ENCODE measurements at places on chromosomes 4 and X.

- DNase-seq = peak; percentile 52
These were observed 43.5 kb downstream of the NUDT9 start for GRCh38 chr4:87465739-87466366.

- peak; percentile 2 for DNase-seq
These were observed 35.2 kb downstream of the SLC10A7 start for GRCh38 chr4:146486565-146486964.

DNA sequence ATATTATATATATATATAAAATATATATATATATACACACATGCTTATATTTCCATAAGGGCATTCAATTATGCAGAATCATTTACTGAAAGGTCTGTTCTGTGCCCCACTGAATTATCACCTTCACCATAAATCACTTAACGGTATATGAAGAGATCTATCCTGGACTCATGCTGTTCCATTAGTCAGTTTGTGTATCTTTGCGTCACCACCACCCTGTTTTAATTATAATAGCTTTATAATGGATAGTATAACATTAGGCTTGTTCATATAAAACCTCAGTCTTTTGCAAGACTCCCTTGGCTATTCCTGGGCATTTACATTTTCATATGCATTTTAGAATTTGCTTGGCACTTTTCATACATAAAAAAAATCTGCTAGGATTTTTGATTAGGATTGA lies 19.1 kb downstream of the WDR17 start:
- no peak for DNase-seq

GRCh38 chr4:141501931-141502330 lies 134.5 kb upstream of the IL15 start:
- DNase-seq = no peak

GRCh38 chr4:121237069-121237399 lies 72.9 kb upstream of the TNIP3 start:
- no peak for DNase-seq

DNA sequence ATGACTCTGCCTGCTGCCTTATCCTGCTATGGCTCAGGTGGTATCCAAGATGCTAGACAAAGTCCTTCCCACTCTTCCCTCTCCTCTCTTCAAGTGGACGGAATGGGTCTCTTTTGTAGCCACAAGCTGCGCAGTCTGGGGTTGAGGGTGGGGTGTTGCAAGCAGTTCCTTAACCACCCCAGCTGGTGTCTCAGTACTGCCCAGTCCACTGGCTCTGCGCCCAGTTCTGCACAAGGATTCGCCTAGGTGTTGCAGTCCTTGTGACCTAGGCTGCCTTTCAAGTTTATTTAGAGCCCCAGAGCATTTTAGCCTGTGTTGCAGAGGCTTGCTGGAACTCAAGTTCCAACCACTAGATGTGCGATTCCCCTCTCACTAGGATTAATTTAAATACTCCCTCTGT lies 120.7 kb downstream of the NEXMIF start:
- DNase-seq = no peak

- DNase-seq = no peak
These were observed 63.3 kb downstream of the USP9X start for GRCh38 chrX:41148553-41148952.

DNA sequence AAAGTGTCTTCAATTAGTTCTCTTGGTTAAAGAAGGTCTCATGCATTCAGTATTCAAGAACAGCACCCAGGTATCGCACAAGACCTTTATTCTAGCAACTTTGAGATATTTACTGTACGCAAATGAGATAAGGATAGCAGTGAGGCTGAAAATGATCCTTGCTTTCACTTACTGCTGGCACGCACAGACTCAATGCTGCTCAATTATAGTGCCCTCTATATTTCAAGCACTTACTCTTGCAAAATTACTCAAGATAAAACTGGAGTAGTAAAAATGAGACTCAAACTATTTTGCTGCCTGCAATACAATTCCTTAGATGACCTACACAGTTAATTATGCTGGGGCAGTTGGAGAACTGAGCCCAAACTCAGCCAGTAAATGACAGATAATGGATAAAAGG lies 60.9 kb downstream of the ADGRA3 start:
- no peak for DNase-seq

- DNase-seq = no peak
These were observed 23.9 kb upstream of the NDNF start for GRCh38 chr4:121096191-121096590.

DNA sequence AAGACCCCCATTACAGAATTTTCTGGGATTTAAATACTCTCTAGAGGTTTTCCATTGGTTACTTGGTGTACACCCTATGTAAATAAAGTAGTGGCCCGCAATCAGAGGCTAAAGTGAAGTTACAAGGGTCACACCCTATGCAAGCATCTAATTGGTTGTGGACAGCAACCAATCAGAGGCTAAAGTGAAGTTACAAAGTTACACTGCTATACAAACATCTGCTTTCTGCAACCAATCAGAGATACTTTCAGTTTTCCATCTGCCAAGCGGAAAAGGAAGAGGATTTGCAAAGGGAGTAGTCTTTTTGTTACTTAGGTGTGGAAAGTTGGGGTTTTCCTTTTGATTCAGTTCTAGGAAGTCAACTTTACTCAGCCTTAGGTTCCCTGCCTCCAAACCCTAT lies 2.0 kb upstream of the ATRX start:
- DNase-seq = peak; percentile 65

- no peak for DNase-seq
These were observed 41.9 kb downstream of the AMOT start for GRCh38 chrX:112798736-112799135.

- no peak for DNase-seq
These were observed 69.8 kb downstream of the MTNR1A start for GRCh38 chr4:186485561-186486062.

GRCh38 chr4:182289809-182290208 lies 46.6 kb downstream of the TENM3 start:
- DNase-seq = no peak

DNA sequence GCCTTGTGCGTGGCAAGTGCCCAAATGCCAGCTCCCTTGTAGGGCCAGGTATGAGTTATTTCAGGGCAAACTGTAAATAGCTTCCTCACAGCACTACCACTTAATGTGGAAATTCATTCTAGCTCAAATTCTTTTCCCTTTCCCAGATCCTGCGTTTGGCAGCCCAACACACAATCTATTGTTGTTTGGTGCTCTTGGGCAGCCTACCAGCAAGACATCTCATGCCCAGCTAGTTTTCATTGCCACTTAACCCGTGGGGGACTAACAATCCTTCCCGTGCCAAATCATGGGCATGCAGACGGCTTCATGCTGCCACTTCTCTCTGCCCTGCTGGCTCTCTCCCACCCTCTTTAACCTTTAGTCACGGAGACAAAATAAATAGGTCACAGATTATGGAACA lies 454.2 kb downstream of the GRIA2 start:
- DNase-seq = no peak

GRCh38 chrX:17285983-17286382 lies 89.0 kb upstream of the NHS start:
- no peak for DNase-seq

DNA sequence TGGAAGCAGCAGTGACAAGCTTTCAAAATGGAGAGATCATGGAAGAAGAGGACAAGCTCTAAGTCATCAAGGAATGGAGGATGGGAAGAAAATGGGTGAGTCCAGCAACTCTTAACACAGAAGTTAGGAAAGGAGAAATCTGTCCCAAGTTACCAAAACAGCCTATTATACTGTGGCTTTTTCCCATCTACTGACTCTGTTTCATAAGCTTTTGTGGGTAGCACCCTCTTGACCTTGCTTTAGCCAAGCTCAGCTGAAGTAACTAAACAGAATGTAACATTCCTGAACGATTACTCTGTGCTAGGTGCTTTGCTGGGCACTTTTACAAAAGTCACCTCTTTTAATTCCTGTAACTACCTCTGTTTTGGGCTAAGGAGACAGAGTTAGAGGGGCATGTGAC lies 54.9 kb downstream of the MAP7D2 start:
- no peak for DNase-seq

- DNase-seq = no peak
These were observed 31.6 kb upstream of the NAP1L5 start for GRCh38 chr4:88729146-88729760.

GRCh38 chr4:165692082-165692481 lies 181.0 kb upstream of the TLL1 start:
- DNase-seq = no peak

- DNase-seq = no peak
These were observed 53.5 kb downstream of the TMEM164 start for GRCh38 chrX:110056419-110056818.

GRCh38 chr4:6996481-6996880 lies 46.7 kb upstream of the TADA2B start:
- DNase-seq = no peak

GRCh38 chr4:6746721-6747293 lies 30.8 kb downstream of the BLOC1S4 start:
- no peak for DNase-seq

- no peak for DNase-seq
These were observed 9.9 kb downstream of the BCAP31 start for GRCh38 chrX:153714256-153714655.

DNA sequence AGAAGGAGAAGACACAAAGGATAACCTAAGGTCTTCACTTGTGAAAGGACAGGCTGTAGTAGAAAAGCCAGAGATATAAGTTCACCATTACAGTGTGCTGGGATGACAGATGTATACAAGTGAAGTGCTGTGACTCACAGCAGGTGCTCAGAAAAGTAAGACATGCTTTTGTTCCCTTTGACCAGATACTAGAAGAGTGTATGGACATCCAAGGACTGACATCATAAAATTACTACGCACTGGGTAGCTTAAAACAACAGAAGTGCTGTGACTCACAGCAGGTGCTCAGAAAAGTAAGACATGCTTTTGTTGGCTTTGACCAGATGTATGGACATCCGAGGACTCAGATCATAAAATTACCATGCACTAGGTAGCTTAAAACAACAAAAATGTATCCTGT lies 61.6 kb upstream of the BTC start:
- no peak for DNase-seq

GRCh38 chr4:5933116-5933515 lies 40.2 kb upstream of the CRMP1 start:
- no peak for DNase-seq

GRCh38 chr4:176302283-176303275 lies 17.2 kb upstream of the SPCS3 start:
- no peak for DNase-seq

DNA sequence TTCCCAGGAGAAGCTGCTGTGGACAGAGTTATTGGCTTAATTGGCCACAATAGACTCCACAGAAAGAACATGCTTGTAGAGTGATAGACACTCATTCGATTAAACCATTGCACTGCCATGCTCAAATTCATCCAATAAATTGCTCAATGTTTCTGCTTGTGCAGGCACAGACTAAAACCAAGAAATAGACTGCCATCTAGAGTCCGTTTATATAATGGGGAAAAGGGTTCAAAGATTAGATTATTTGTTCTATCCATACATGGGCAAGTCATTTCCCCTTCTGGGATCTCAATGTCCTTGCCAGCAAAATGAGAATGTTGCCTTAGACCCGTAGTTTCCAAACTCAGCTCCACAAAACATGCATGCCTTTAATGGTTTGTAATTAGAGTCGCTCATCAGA lies 8.7 kb downstream of the SMIM10 start:
- DNase-seq = peak; percentile 9

GRCh38 chr4:78654807-78655206 lies 103.2 kb downstream of the ANXA3 start:
- DNase-seq = no peak

- no peak for DNase-seq
These were observed 32.8 kb downstream of the HTT start for GRCh38 chr4:3107271-3107670.

DNA sequence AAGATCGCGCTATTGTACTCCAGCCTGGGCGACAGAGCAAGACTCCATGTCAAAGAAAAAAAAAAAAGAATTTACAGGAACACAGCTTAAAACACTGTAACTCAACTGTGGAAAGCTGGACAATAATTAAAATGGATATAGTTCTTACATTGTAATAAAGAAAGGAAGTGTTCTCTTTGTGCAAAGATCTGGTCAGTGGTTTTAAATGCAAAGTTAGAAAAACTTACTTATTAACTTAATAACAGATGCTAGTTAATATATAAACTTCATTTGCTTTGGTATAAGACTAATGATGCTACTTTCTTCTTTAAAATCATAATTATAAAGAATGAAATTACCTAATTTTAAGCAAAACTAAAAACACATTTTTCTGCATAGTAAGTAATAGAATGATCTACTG lies 2024.1 kb upstream of the TENM3 start:
- DNase-seq = no peak

DNA sequence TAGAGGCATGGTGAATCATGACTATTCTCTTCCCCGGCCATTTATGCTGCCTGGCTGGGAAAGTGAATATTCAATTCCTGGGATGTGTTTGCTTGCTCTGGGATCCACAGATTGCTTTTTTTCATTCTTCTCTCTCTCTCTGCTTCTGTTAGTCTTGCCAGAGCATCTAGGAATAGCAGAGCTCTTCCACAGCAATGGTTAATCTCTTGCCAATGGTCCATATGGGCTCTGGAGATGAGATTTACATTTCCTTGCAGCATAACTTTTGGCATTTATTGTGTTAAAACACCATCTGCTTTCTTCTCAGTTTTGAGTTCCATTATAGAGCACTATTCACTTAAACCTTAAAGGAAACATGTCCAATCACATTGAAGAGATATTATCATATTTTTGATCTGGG lies 59.2 kb upstream of the GUCY1A1 start:
- no peak for DNase-seq

GRCh38 chrX:107619885-107620322 lies 8.4 kb upstream of the PRPS1 start:
- DNase-seq = no peak

DNA sequence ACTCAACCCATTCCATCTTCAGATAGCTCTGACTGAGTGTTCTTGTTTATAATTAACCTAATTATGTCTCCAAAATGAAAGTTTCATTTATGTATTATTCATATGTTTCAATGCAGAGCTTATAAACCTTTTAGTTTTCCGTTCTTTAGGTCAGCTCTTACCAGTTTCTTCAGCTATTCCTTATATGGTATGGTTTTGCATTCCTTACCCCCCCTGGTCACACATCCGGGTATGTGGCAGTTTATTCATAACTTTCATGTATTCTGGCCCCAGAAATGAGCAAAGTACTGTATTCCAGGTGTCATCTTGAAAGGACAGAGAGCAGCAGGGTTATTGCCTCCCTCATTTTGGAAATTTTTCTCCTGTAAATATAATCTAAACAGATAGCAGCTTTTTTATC lies 16.8 kb upstream of the IGSF1 start:
- DNase-seq = no peak

GRCh38 chr4:85420831-85421230 lies 54.1 kb upstream of the ARHGAP24 start:
- no peak for DNase-seq

Measured in CD4-positive, alpha-beta T cell treated with Interleukin-15 for 4 hours (primary cell).